ENCODE measurements at places on chromosomes 12 and 14. TPM values are rescaled to one million over a fixed set of nuclear protein-coding genes. Genes with fewer than 3 reads are reported as not detected.

- H3K27me3 ChIP-seq = no peaks in the 10 kb centered on the region
- no peak overlapping the region for H3K4me3 ChIP-seq
- H3K4me1 ChIP-seq = no peaks in the 10 kb centered on the region
- DNase-seq = no peak
These were observed 309.2 kb downstream of the SLC16A7 start for GRCh38 chr12:59904874-59905521.

- H3K4me3 ChIP-seq = no peak overlapping the region
- no peak overlapping the region for H3K27ac ChIP-seq
- H3K27me3 ChIP-seq = no peaks in the 10 kb centered on the region
- no peak for DNase-seq
- no peaks in the 10 kb centered on the region for H3K36me3 ChIP-seq
- H3K4me1 ChIP-seq = no peaks in the 10 kb centered on the region
These were observed 96.6 kb downstream of the SYT1 start for GRCh38 chr12:78961171-78961570.

- DNase-seq = no peak
- H3K36me3 ChIP-seq = no peaks in the 10 kb centered on the region
- no peak overlapping the region for H3K27ac ChIP-seq
These were observed 2.2 kb downstream of the CLEC14A start for GRCh38 chr14:38253676-38254075.

DNA sequence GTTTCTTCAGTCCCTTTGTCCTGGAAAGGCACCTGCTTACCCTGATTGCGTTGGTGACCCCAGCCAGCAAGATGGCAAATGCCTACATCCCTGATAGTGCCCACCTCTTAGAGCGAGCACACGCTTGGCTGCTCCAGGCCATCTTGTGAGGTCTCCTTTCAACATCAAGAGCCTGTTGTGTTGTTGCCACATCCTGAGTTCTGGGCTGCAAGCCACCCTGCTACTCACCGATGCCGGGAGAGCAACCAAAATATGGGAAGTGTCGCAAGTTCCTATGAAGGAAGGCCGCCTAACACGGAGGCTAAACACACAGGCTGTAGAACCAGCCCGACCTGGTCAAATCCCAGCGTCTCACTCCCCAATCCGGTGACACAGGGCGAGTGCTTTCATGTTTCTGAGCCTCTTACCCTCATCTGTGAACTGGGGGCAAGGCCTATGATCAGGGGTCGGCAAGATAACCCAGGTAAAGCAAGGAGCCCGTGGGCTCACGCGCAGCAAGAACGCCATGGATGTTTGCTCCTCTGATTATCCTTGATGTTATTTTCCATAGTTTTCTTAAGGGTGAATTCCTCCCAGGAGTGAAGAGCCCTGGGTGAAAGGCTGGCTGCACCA lies 98.4 kb downstream of the LGMN start:
- no peaks in the 10 kb centered on the region for H3K27me3 ChIP-seq
- H3K4me1 ChIP-seq = peaks cover 89% of the 10 kb centered on the region
- H3K4me3 ChIP-seq = peak overlapping the region; percentile 99
- peaks cover 66% of the 10 kb centered on the region for H3K36me3 ChIP-seq

DNA sequence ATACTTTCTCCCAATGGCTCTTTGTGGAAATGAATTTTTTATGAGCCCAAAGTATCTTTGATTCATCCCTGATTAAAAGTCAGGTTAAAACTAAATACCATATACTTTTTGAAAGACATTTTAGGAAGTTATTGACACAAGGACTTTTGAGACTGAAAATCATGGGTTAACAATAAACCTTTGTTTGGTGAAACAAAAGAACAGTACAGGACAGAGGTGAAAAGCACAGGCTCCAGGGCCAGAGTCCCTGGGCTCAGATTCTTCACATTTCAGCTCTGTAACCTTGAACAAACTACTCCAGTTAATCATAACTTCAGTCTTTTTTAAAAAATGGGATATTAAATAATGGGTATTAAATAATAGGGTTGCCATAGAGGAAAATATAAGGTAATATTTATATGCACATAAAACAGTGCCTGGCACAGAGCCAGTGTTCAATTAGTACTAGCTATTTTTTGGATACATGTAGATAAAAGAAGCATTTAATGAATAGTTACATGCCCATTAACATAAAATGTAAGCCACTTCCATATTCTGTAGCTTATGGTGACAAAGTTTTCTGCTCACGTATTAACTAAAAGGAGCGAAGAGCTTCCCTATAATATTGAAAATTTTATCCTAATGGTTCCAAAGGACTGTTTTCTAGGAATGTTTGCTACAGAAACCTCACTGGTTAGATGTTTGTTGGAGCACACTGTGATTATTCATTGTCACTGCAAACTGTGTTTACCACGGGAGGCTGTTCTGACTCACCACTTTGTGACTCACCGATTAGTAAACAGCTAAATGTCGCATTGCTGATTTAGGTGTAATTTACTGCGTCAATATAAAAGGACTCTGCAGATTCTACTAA lies 255.4 kb downstream of the DAD1 start:
- H3K36me3 ChIP-seq = no peaks in the 10 kb centered on the region
- H3K4me3 ChIP-seq = no peak overlapping the region
- no peaks in the 10 kb centered on the region for H3K27me3 ChIP-seq
- no peak overlapping the region for H3K27ac ChIP-seq
- no peak for DNase-seq

DNA sequence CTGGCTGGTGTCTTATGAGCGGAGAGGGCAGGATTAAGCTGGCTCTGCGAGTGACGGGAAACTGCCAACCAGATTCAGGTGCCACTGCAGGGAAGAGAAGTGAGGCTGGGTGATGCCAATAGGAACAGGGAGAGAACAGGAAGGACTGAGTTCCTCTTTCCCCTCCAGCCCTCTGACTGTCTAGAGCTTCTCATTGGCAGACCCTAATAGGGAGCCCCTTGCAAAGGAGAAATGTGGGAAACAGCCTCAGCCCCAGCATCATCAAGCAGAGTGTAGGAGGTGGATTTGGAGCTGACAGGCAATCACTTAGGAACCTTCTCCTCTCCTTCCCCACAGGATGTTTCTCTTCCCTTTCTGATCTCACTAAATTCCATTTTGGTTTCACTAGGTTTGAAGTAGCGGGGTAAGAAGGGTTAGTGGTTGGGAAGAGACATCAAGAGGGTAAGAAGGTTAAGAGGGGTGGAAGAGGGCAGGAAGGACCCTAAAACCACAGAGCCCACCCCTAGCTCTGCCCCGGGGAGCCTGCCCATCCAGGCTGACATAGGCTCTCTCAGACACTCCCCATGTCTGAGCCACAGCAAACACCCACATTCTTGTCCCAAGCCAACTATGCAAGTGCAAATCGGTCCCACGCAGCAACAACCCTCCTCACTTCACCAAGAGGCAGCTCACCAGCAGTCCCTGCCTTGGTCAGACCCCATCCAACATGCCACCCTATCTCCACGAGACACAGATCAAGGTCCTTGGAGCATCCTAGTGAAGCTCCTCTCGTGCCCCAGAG lies 111.1 kb downstream of the STAB2 start:
- no peak overlapping the region for H3K27ac ChIP-seq
- H3K4me1 ChIP-seq = no peaks in the 10 kb centered on the region

DNA sequence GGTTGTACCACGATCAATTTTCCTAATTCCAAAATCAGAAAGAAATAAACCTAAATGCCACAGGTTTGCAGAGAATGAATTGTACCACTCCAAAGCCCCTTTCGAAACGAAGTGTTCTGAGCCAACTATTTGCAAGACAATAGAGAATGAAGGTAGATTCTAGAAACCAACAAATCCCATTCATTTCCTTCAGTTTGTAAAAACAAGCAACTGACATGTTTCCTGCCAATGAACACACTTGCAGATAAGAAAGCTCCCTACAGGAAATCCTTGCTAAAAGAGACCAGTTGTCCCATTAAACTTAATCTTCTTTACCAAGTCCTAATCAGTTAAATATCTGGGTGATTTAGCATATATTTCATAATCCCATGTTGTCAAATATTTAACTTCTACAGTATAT lies 198.4 kb upstream of the FOXN3 start:
- peak overlapping the region; percentile 87 for H3K4me3 ChIP-seq
- H3K4me1 ChIP-seq = peaks cover 60% of the 10 kb centered on the region
- DNase-seq = no peak
- H3K36me3 ChIP-seq = peaks cover 15% of the 10 kb centered on the region
- H3K27me3 ChIP-seq = no peaks in the 10 kb centered on the region

DNA sequence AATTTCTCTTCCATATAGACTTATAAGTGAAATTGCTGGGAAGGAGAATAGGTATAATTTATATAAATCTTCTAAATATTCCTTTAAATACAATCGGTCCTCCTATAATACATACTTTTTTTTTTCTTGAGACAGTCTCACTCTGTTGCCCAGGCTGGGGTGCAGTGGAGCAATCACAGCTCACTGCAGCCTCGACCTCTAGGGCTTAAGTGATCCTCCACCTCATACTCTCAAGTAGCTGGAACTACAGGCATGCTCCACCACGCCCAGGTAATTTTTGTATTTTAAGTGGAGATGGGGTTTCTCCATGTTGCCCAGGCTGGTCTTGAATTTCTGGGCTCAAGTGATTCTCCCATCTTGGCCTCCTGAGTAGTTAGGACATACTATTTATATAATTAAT lies 29.7 kb upstream of the NPFF start:
- H3K36me3 ChIP-seq = peaks cover 40% of the 10 kb centered on the region
- H3K4me1 ChIP-seq = no peaks in the 10 kb centered on the region
- H3K27me3 ChIP-seq = no peaks in the 10 kb centered on the region
- no peak for DNase-seq
- no peak overlapping the region for H3K27ac ChIP-seq

DNA sequence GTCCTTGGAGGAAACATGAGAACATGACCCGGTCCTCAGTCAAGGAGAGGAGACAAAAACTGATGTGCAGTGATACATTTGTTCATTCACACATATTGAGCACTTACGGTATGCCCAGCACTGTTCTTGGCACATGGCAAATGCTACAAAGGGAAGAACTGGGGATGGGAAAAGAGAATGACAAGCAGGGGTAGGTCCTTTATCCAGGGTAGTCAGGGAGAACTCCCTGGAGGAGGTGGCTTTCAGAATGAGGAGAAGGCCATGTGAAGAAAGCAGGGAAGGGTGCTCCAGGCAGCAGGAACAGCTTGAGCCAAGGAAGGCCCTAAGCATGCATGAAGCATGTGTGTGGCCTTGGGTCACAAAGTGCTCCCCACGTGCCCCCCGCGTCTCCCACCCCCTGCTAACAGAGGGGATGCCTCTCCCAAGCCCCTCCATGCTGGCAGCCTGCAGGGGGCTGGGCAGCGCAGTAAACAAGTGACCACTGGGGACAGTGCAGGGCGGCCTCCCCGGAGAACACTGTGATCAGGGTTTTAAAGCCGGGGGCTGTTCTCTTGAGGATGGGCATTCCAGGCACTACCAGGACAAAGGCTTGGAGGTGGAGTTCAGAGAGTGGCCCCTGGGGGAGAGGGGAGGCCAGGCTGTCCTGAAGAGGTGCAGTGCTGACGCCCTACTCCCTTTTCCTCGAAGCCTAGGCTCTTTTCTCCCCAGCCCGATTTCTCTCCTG lies 71.0 kb downstream of the PHETA1 start:
- H3K4me3 ChIP-seq = no peak overlapping the region
- no peak overlapping the region for H3K27ac ChIP-seq
- no peak for DNase-seq
- H3K36me3 ChIP-seq = no peaks in the 10 kb centered on the region

- H3K4me1 ChIP-seq = no peaks in the 10 kb centered on the region
- no peaks in the 10 kb centered on the region for H3K27me3 ChIP-seq
- no peaks in the 10 kb centered on the region for H3K36me3 ChIP-seq
- no peak for DNase-seq
- no peak overlapping the region for H3K4me3 ChIP-seq
These were observed 123.2 kb upstream of the SEL1L start for GRCh38 chr14:81656811-81657210.

- H3K27ac ChIP-seq = no peak overlapping the region
- H3K27me3 ChIP-seq = peaks cover 8% of the 10 kb centered on the region
- DNase-seq = no peak
These were observed 67.5 kb upstream of the PRIMA1 start for GRCh38 chr14:93855737-93856136.

DNA sequence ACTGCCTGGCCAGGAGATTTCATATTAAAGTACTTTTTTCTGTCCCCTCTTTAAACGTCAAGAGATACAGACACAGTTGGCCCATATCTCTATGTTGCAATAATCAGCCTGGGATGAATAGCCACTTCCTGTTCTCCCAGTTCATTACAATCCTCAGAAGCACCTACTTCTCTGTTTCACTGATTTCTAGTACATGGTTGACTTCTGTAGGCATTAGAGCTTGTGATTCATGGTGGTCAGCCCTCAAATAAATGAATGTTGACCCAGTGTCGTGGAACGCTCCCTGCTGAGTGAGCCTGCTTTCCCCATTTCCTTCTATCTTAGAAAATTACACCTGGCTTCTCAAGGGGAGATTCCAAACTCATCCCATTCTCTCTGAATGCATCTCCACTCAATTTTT lies 416.7 kb downstream of the PDZRN4 start:
- H3K27me3 ChIP-seq = no peaks in the 10 kb centered on the region
- no peak for DNase-seq
- H3K36me3 ChIP-seq = no peaks in the 10 kb centered on the region

- H3K4me3 ChIP-seq = peak overlapping the region; percentile 23
- H3K27ac ChIP-seq = peak overlapping the region; percentile 74
- H3K4me1 ChIP-seq = peaks cover 48% of the 10 kb centered on the region
- peak; percentile 56 for DNase-seq
- H3K27me3 ChIP-seq = no peaks in the 10 kb centered on the region
- peaks cover 14% of the 10 kb centered on the region for H3K36me3 ChIP-seq
These were observed 59.0 kb upstream of the ARID2 start for GRCh38 chr12:45670346-45671065.

- H3K4me3 ChIP-seq = no peak overlapping the region
- no peaks in the 10 kb centered on the region for H3K36me3 ChIP-seq
- no peak overlapping the region for H3K27ac ChIP-seq
- DNase-seq = no peak
These were observed 1087.8 kb upstream of the TMEM132C start for GRCh38 chr12:127179176-127179575.

DNA sequence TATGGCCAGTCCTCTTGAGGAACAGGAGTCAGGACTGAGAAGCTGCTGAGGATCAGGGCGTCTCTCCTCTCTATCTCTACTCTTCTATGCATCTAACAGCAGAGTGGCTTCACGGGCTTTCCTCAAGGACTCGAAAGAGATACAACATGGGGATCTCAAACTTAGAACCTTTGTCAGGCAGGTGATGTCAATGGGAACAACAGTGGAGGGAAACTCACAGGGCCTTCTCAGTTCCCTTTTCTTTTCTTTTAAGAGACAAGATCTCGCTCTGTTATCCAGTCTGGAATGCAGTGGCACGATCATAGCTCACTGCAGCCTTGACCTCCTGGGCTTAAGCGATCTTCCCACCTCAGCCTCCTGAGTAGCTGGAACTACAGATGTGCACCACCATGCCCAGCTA lies 127.6 kb downstream of the PTPN11 start:
- DNase-seq = no peak
- H3K27ac ChIP-seq = no peak overlapping the region

The SSTR1 gene
- total RNA-seq = not detected

The ALKBH1 gene
- 14.8 TPM for total RNA-seq

The ANP32D gene
- not detected for total RNA-seq

The COCH gene
- total RNA-seq = 2.3 TPM

The SLC16A7 gene
- 38.8 TPM for total RNA-seq

The FLRT2 gene
- total RNA-seq = not detected

The TPH2 gene
- total RNA-seq = not detected

The DAO gene
- not detected for total RNA-seq

The TESPA1 gene
- total RNA-seq = 84.6 TPM

The SPIC gene
- not detected for total RNA-seq

The FAM186B gene
- total RNA-seq = 0.21 TPM

Measured in activated CD8-positive, alpha-beta T cell treated with anti-CD3 and anti-CD28 coated beads, Interleukin-2, amount 10 ng/mL, durations not matched to agents 7 days and 5 days (primary cell).